Hypothalamus (tissue), 51 donors: ENCODE measurements at places on chromosomes 3 and 15.

- no peak for DNase-seq
Observed at GRCh38 chr3:161558236-161558635, 61.6 kb downstream of the OTOL1 start.

DNA sequence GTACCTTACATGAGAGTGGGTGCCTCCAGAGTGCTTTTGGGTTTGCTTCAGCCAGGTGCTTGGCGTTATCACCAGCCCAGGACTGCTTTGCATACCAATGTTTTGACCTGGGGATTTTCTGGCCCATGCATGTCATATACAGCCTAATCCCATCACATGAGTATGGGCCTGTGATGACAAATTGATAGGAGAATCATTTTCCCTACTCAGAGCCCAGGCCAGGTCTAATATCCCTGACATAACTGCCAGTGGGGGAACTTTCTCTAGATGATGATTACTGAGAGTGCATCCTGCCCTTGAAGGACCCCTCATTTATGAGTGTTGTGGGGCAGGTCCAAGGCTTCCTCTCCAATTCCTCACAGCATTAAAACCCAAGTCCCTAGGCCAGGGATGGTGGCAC is 197.5 kb upstream of the LYSMD4 start:
- no peak for DNase-seq

- no peak for DNase-seq
Observed at GRCh38 chr15:51798281-51798680, 31.2 kb upstream of the TMOD3 start.

- DNase-seq, result no peak
Observed at GRCh38 chr15:68821841-68822381, 1.2 kb upstream of the ANP32A start.

- no peak for DNase-seq
Observed at GRCh38 chr3:39467394-39468107, at the start of gene MOBP. Gene MOBP (plus strand): TSS chr3:39467680. CDS start chr3:39502070, 34,390 bp downstream.

DNA sequence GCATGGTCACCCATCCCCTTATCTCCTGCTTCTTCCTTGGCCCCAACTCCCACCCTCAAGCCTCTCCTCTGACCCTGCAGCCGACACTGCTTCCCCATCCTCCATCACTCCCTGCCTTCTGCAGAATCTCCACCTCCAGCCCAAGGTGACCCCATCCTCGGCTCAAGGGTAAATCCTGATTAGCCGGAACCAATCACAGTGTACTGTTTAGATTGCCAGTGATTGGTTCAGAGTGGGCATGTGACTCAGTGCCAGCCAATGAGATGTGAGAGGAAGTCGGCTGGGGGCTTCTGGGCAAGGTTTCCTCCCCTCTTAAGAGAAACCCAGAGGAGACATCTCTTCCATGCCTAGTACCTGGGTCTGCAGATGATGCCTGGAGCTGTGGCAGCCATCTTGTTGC is 10.3 kb downstream of the CACNA2D2 start:
- no peak for DNase-seq

DNA sequence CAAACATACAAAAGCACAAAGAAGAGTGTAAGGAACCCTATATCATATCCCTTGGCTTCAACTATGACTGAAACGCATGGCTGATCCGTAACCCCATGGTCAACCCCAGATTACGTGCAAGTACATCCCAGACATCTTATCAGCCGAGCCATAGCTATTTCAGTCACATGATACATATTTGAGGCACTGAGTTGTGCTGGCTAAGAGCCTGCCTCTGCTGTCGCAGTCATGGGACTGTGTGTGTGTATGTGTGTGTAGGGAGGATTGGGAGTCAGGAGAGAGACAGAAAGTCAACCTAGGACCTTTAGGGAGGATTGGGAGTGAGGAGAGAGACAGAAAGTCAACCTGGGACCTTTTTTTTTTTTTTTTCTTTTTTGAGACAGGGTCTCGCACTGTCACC is 8.4 kb downstream of the ST6GAL1 start:
- no peak for DNase-seq

- DNase-seq, result no peak
Observed at GRCh38 chr3:156843071-156843808, 17.1 kb downstream of the LEKR1 start.

DNA sequence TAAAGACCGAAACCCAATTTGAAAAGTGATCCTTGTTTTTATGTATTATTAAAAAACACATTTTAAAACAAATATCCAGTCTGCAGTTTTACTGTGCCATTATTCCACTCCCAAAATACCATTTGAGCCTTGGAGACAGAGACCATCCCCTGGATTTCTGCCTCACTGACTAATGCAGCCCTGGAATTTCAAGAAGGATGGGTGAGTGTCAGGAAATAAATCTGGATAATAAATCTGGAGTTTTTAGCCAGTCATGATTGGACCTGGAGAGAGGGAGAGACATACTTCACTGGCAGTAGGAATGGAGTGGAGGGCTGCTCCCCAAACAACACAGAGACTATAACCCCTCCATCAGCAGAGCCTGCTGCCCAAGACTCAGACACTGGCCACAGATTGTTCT is 123.3 kb downstream of the MYLK start:
- no peak for DNase-seq

- DNase-seq, result no peak
Observed at GRCh38 chr15:94293411-94294402, 62.3 kb downstream of the MCTP2 start.

DNA sequence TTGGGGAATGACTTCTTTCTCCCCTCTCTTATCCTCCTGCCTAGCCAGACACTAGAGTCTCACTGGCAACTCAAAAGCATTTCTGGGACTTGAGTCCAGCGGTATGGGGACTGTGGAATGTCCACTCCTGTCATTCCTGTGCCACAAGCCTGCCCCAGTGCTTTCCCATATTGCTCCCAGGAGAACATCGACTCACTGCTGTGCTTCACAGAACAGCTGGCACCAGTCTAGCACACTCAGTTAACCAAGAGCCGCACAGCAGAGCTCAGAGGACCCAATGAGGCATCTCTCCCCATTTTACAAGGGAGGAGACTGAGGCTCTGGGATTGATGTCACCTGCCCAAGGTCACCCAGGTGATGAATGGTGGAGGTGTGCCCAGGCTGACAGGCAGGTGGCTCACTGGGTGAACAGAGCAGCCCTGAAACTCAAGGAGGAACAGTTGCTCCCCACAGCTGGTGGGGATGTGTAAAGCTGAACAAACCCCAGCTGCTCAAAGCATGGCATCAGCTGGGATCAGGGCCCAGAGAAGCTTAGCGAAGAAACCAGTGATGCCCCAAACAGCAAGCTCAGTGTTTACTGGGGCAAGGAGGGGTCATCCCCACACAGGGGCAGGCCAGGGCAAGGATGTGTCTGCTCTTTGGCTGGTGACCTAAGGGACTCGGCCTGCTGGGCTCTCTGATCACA is 35.4 kb upstream of the DUSP7 start:
- peak; percentile 64 for DNase-seq

- DNase-seq, result no peak
Observed at GRCh38 chr15:70284438-70285214, 186.9 kb upstream of the TLE3 start.

DNA sequence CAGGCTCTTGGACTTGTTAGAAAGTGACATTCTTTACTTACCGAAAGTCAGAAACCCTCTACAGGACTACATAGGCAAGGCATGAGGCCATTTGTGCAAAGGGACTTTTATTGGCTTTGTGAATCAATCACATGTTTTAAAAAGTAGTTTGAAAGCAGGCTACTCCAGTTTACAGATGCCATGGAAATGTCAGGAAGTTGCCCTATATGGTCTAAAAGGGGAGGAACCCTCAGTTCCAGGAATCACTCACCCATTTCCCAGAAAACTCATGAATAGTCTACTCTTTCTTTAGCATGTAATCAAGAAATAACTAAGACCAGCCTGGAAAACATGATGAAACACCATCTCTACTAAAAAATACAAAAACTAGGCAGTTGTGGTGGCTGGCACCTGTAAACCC is 51.0 kb upstream of the MKRN3 start:
- DNase-seq, result no peak

DNA sequence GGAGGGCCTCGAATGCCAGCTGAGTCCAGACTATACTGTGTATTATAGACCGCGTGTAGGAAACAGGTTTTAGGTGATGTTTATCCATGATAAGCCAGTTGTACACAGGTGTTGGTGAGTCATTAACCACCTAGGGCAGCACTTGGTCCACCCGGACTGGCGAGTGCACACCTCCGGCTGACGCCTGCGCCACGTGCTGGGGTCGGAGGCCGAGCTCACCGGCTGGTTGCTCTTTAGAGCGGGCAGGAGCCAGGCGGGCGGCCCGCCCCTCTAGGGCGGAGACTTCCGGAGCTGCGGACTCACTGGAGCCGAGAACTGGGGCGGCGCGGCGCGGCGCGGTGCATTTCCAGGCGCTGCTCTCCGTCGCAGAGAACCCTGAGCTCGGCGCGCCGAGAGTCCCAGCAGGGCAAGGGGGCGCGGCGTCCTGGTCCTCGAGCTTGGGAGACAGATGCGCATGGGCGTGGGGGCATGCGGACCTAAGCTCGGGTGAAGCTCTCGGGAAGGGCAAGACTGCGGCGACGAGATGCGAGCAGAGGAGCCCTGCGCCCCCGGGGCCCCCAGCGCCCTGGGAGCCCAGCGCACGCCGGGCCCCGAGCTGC is at the start of gene ESYT3:
ESYT3 (plus strand) TSS at position 341 of the 599 bp plus-strand sequence; CDS start at position 524, 183 bp downstream.
- DNase-seq, result peak; percentile 11

DNA sequence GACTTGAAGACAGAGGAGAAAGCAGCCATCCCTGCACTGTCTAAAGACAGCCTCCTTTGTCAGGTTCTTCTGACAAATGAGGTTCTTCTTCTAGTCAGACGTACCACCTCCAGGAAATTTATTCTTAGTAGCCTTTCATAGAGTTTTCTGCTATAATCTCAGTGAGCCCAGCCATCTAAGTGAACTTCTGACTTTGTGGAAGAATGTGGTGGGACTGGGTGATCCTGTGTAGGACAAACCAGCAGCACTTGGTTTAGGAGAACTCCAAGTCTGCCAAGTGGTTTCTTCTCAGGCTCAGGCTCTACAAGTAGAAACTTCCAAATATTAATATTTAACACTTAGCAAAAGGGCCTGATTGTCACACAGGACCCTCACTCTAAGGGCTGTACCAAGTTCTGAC is 52.1 kb downstream of the TIPARP start:
- no peak for DNase-seq

DNA sequence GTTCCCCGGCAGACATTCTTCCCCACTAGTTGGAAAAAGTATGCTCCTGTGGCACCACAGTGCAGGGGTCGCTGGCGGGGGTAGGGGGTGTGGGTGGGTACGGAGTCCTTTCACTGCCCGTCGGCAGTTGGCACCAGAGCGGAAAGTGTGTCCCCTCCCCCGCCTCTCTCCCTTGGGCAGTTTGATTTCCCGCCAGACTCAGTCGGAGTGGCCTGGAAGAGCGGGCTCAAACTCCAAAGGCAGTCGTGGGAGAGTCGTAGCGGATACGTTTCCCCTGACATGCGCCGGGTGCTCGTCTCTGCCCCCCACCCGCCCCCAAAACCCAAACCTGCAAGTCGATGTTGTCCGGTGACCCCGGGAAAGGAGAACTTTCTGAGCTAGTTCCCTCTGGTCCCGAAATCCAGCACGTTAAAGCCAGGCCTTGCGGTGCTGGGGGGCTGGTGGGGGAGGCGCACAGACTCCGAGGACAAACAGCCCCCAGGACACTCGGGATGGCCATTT is 4.4 kb upstream of the FOXB1 start:
- no peak for DNase-seq

- DNase-seq, result no peak
Observed at GRCh38 chr3:56314842-56315241, 153.4 kb downstream of the ERC2 start.

GRCh38 chr3:195909644-195910498 is 1.5 kb upstream of the TNK2 start:
- DNase-seq, result peak; percentile 81

DNA sequence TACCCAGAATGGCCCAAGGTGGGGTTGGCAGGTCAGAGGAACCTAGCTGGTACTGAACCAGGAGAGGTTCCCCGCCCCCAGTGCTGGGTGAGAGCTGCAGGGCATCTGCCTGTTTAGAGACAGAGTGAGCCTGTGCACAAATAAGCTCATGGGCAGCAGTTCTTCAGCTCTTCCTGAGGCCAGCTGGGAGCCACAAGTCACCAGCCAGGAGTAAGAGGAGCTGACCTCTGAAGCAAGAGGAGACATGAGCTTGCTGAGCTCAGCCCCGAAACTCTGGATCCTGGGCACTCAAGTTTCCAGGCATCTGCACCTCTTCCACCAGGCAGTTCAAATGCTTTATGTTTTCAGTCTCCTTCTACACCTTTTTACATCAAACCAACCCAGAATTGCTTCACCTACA is 2.1 kb downstream of the RTP2 start:
- no peak for DNase-seq

- no peak for DNase-seq
Observed at GRCh38 chr3:74314696-74315095, 299.8 kb downstream of the CNTN3 start.

DNA sequence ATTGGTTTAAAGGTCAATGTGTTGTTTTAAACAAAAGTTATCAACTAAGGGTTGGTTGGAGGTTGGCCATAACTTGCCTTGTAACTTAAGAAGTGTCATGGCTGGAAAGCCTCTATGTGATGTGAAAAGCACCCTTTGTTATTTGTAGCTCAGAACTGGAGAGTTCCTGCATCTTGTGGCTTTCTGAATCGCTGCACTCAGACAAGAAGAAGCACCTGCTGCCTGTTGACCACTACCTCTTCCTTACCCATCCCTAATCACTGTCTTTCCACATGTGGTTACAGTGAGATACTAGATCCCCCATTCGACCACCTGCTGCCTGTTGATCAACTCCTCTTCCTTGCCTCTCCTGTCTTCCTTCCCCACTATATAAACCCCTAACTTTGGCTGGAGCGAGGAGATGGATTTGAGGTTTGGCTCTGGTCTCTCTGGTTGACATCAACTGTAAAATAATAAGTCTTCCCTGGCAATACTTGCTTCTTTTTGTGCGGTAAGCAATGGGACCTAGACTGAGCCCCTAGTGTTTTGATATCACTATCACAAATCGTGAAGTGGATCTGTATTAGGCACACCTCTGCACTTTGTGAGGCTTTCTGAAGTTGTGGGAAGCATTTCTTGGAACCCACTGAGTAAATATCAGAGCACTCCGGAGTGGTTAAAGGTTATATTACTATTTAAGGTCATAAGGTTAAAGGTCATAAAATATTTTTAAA is 13.8 kb downstream of the RPL39L start:
- DNase-seq, result no peak

GRCh38 chr3:136334209-136334608 is 84.1 kb downstream of the PCCB start:
- DNase-seq, result no peak
